Stimulated activated CD4-positive, alpha-beta T cell treated with anti-CD3 and anti-CD28 coated beads, Interleukin-4, amount 100 ng/mL, for 4 hours (primary cell): ENCODE measurements at places on chromosomes 5 and 9.

GRCh38 chr5:123916345-123917121 is 404.6 kb downstream of the CSNK1G3 start:
- no peak for DNase-seq

- peak; percentile 82 for DNase-seq
Observed at GRCh38 chr9:127899128-127899943, at the start of gene ST6GALNAC6. ST6GALNAC6 (minus strand) TSS chr9:127899603; CDS start chr9:127897981, 1,622 bp downstream.

GRCh38 chr5:179906795-179907555 is 722 bp downstream of the TBC1D9B start:
- peak; percentile 20 for DNase-seq

GRCh38 chr9:129619787-129620668 is 873 bp downstream of the C9orf50 start:
- DNase-seq, result no peak

DNA sequence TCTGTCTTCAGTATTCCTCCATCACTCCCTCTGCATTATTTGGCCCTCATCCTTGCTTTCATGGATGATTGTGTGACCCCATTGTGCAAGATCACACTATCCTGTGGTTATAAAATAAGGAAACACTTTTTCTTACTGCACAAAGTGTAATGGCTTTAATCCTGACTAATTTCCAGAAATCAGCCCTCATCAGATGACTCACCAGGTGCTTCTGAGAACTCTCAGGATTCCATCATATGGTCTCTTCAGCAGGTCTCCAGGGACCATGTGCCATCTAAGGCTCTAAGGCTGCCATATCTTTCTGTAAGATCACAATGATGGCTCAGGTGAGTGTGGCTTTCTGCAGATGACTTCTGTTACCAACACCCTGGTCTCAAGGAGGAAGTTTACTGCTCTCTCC is 27.3 kb upstream of the FER start:
- no peak for DNase-seq

DNA sequence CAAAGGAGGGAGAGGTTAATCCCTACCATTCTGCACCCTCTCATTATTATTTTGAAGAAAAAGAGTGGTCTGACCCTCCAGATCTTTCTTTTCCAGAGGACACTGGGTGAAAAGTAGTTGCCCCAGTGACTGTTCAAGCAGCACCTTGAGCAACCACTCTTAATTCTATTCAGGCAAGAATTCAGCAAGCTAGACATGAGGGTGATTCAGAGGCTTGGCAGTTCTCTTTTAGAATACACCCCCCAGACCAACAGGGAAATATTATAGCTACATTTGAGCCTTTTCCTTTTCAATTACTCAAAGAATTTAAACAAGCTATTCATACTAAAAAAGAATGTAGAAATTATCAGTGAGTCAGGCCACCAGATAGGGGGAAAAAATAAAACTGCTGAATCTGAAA is 178.3 kb downstream of the MRPS30 start:
- DNase-seq, result no peak

DNA sequence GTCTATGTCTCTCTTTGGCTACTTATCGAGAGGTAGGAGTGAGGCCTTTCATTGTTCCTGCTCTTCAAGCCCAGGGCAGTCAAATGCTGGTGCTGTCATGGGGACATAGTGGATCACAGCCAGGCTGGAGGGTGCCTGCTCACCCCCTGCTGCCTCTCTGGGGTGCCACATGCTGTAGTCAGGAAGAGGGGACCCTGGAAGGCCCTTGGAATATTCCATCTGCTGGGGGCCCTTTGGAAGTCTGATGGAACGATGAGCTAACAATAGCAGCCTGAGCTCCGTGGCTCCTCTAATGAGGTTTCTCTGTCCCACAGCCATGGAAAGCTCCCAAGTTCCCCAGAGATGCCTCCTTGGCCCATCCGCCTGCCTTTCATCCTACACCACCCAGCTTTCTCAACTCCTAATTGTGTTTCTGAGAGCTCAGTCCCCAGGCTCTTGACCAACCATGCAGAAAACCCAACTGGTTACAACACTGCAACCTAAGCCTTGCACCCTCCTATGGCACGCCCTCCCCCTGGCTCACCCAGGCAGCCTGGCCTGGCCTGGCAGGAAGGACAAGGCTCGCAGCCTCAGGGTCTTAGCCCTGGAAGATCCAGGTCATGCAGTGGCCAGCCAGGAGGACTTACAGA is 91.7 kb downstream of the NRG2 start:
- DNase-seq, result no peak

- no peak for DNase-seq
Observed at GRCh38 chr9:38027714-38028113, 41.3 kb downstream of the SHB start.

DNA sequence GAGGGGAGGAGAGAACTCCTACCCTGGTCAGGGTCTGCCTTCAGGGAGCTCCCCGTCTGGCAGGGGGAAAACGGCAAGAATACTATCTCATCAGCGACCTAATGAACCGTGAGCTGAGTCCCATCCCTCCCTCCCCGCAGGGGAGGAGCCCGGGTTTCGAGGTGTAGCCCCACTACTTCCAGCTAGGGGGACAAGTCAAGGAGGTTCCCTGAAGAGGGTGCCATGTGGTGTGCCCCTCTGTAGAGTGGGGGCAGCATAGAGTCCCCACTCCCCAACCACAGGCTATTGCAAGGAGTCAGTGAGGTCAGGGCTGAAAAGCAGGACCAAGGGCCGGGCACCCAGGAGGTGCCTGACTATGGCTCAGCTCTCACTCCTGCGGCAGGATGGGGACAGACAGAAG is 50.9 kb upstream of the RXRA start:
- DNase-seq, result no peak

DNA sequence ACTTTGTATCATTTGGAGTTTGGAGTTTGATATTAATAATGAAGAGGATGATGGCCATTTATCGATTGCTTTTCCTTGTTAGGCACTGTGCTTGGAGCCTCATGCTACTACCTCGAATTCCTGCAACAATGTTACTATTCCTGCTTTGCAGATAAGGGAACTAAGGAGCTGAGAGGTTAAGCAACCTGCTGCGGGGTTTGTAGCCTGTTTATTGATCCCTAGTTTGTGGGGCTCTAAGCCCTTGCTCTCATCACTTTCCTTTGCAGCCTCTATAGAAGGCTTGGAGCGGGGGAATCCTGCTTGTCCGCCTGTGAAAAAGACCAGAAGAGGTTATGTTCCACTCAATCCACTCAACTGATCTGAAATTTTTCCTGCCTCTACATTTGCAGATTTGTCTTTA is 15.8 kb downstream of the ARHGEF28 start:
- no peak for DNase-seq

GRCh38 chr5:86532429-86532828 is 85.3 kb upstream of the COX7C start:
- DNase-seq, result no peak

- DNase-seq, result no peak
Observed at GRCh38 chr9:98318041-98318790, 62.8 kb upstream of the TBC1D2 start.

- no peak for DNase-seq
Observed at GRCh38 chr5:81907012-81907635, 64.7 kb upstream of the ATG10 start.

DNA sequence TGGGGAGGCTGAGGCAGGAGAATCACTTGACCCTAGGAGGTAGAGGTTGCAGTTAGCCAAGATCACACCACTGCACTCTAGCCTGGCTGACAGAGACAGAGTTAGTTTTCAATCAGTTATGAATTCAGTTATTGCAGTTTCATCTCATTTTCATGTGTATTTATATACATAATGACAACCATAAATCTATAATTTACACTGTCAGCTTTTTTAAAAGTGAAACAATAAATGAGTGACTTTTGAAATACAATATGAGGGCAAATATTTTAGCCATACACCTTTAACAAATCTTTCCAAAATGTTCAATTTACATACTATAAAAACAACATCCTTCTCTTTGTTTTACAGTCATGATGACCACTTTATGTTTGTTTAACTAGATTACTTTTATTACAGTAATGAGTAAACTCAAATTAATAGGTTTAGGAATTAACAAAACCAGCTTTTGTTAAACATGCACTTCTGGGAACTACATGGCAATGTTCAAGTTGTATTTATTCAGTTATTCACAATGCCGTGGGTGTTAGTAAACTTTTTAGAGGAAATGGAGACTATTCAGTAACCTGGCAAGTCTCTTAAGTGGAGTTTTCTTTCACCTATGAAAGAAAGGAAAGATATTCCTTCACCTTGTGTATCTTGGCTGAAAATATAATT is 12.7 kb downstream of the TYRP1 start:
- no peak for DNase-seq

GRCh38 chr9:71830153-71830552 is 61.8 kb upstream of the CEMIP2 start:
- DNase-seq, result no peak

DNA sequence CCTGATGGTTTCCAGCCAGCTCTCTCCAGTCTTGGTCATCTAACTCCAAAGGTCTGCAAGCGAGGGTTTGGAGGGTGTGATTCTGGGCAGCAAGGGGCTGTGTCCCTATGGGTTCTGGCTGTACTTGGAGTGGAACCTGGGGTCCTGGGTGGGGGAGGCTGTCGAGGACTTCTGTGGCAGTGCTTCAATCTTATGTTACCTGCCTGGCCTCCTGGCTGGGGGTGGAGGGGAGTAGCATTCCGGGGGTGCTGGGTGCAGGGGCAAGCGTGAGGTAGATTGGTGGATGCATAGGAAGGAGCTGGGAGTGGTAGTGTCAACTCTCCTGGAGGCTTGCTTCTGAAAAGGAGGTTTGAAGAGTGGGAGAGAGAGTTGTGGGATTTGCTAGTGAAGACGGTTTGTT is 143.4 kb downstream of the HSPA4 start:
- no peak for DNase-seq

- DNase-seq, result no peak
Observed at GRCh38 chr5:95940758-95941682, 20.6 kb downstream of the ELL2 start.

- no peak for DNase-seq
Observed at GRCh38 chr5:20286512-20286911, 298.5 kb upstream of the CDH18 start.

DNA sequence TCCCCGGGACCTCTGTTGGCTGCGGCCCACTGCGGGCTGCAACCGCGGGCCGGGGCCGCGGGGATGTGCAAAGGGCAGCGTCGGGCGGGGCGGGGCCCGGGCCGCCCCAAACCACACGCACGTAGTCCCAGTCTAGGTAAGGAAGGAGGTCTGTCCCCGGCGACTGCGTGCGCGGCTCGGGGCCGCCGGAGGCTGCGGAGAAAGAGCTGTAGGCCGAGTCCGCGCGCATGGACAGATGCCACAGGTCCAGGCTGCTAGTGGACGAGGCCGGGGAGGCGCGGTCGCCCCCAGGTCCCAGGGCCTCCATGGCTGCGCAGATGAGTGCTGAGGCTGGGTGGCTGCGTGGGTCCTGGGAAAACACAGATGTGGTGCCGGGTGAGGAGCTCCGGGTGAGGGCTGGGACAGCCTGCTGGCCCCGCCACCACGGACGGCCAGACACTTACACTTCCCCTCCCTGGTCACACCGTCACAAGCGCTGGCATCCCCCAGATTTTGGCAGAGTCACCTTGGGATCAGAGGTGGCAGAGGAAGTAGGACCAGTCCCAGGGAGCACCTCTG is 4.5 kb downstream of the SHROOM1 start:
- DNase-seq, result peak; percentile 13

GRCh38 chr5:40660751-40661150 is 19.0 kb upstream of the PTGER4 start:
- DNase-seq, result no peak

GRCh38 chr9:83066771-83067170 is 3.8 kb upstream of the RASEF start:
- DNase-seq, result no peak

DNA sequence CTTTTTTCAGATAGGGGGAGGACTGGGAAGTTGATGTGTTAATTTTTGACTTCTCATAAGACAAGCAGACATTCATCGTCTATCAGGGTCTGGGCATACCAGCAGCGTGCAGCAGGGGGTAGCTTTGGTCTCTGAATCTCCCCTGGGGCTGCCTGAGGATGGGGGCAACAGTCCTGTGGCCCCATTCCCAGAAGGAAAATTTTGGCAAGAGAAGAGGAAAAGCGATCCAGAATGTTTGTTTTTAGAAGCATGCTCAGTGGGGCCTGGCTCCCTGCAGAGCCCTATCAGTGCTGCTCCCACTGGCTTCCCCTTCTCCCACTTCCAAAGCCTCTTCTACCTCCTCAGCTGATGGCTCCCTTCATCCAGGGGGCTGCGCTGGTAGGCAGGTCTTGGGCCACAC is 194.8 kb upstream of the IL12B start:
- DNase-seq, result no peak

GRCh38 chr5:16934677-16935153 is 1.4 kb downstream of the MYO10 start:
- DNase-seq, result no peak

GRCh38 chr5:142404046-142404477 is 79.2 kb upstream of the SPRY4 start:
- no peak for DNase-seq

GRCh38 chr9:129182122-129182521 is 4.1 kb upstream of the IER5L start:
- DNase-seq, result no peak

- no peak for DNase-seq
Observed at GRCh38 chr9:8600914-8601680, 801.5 kb upstream of the DMAC1 start.

DNA sequence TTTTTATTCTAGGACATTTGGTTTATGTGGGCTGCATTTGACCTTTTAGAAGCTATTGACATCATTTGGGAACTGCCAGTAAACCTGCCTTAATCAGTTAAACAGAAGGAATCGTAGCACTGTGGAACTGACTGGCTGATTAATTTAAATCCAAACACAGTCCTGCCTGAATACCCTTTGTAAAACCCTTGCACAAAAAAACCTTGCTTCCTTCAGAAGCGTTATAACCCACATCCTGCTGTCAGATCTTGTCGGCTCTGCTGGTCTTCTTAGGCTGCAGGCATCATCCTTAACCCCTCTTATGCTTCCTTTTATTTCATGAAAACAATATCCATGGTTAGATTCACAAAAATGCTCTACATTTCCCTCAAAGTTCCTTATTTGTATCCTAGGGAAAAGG is 46.3 kb downstream of the PAM start:
- DNase-seq, result no peak

DNA sequence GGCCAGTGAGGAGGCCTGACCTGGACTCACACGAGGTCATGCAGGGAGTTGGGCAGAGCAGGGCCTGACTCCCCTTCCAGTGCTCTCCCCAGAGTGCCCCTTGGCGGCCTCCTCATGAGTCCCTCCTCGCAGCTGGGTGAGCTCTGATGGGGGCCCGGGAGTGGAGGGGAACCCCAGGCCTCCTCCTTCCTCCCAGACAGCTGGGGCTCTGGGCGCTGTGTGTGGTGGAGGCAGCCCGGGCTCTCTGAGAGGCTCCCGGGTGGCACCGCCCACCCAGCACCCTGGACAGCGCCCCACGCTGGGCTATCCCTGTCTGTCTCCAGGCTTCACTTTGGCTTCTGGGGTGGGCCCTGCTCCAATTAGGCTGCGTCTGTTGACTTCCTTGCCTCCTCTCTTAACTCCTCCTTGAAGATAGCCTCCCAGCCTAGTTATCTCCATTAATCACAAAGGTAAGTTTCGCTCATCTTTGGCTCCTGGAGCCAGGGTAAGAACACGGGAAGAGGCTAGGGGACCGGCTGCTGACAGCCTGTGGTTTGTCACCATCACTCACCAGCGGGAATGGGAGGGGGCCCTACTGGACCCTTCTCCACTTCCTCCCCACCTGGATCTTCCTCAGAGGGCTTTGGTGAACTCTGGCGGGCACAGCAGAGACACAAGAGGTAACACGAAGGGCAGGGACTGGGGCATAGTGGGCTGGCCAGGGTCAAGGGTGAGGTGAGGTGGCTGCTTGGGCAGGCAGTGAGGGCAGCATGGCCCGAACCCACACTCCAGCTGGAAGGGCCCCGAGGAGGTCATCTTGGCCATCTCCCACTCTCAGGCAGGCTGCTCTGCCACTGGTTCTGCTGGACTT is 13.1 kb downstream of the PSD2 start:
- DNase-seq, result no peak

GRCh38 chr9:34610434-34611206 is 1.3 kb downstream of the RPP25L start:
- no peak for DNase-seq
